ENCODE measurements at places on chromosomes 3 and 15. TPM values are rescaled to one million over a fixed set of nuclear protein-coding genes. Genes with fewer than 3 reads are reported as not detected.

DNA sequence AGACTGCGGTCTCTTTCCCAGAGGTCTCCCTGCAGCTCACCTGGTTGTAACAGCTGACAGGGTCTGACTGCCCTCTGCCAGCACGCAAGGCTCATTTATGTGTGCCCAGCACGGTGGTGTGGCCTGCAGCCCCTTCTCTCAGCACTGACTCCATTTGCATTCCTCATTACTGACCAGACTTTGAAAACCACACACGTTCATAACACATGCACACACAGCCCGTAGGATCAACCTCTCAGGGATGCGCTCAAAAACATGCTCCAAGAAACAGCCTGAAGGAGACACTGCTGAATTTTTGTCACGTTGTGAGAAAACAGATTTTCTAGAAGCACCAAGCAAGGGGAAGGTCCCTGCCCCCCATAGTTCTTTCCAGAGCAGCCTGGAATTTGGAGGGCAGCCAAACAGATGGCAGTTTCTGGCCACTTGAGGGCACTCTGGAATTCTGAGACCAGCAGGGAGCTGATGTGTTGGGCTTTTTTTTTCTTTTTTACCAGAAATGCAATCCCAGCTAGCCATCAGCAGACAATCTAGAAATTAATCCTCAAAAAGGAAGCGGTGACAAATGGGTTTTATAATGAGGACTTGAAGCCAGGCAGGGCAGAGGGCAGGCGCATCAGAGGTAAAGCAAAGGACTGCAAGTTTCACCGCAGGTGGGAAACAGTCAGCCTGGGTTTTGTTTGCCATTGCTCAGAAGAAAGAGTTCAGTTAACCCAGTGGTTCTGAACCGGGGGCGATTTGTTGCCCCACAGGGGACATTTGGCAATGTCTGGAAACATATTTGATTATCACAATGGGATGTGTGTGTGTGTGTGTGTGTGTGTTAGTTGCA, 170.5 kb upstream of the PROK2 start:
- no peak overlapping the region for H3K4me3 ChIP-seq
- no peaks in the 10 kb centered on the region for H3K36me3 ChIP-seq
- no peak overlapping the region for H3K27ac ChIP-seq

DNA sequence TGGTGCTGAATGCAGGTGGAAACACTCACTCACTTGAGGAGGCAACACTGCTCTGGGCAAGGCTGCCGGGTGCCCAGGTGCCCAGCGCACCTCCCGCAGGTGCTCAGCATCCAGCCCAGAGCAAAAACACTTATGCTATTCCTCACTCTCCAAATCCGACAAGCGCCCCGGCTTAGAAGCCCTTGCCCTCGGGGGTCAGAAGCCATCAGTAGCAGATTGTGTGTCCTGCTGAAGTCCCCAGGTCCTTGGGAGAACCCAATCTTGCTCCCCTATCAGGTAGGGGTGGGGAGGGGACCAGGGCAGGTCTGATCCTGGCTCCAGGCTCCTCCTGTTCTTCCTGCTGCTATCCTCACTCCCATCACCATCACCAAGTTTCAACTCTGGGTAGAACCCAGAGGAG, 46.7 kb downstream of the TLE3 start:
- peaks cover 64% of the 10 kb centered on the region for H3K36me3 ChIP-seq
- no peak overlapping the region for H3K27ac ChIP-seq
- H3K4me1 ChIP-seq, result peaks cover 2% of the 10 kb centered on the region
- no peak overlapping the region for H3K4me3 ChIP-seq

LMAN1L gene
- not detected for total RNA-seq

DNA sequence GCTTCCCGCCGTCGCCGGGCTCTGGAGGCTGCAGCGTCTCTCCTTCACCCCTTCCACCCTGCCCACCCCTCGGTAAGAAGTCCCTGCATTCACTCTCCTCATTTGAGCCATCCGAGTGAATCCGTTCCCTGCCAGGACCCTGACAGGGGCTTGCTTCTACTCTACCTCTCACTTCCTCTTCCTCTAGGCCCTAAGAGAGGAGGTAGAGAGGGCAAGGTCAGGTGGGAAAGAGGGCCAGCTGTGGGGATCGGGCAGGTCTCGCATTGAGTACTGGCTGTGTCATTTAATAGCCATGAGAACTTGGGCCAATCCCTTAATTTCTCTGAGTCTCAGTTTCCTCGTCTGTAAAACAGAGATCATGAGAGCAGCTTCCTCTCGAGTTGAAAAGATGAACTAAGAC, 283.6 kb downstream of the UACA start:
- DNase-seq, result no peak
- H3K36me3 ChIP-seq, result no peaks in the 10 kb centered on the region
- peaks cover 19% of the 10 kb centered on the region for H3K27me3 ChIP-seq
- H3K27ac ChIP-seq, result no peak overlapping the region
- H3K4me1 ChIP-seq, result peaks cover 8% of the 10 kb centered on the region

DNA sequence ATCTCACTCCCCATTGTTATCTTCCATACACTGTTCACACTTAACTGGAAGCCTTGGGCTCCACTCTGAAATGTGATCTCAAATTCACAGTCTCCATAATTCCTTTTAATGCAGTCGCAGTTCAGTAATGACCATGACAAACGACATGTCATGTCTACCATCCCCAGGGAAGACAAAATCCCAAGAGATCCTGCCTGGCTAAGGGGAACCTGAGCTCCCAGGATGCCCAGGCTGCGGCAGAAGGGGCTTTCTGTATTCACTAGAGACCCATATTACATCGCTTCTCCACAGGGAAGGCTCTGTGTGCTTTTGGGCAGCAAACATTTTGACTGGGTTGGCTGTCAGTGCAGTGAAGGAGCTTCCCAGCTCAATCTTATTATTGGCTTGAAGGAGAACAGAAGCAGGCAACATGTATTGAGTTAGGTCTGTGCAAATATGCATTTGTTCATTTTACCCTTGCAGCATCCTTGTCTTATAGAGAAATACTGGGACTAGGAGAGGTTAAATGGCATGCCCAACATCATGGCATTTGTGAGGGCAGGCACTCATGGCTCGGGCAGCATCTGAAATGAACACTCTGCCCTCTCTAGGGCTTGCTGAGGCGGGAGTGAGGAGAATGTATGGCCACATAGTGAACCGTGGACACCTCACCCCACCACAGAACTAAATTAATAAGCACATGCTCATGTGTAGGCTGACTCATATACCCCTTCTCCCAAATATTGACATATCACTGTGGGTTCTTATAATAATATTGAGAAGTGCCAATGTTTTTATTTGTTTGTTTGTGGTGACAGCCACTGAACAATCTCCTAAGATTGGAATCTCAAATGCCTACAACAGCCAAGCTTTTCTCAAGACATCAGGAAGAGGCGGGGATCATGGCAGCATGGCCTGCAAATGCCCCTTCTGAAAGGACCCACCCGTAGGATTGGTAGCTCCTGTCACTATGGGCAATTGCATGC, 141.6 kb upstream of the FOXB1 start:
- no peaks in the 10 kb centered on the region for H3K4me1 ChIP-seq
- no peak overlapping the region for H3K4me3 ChIP-seq
- H3K27me3 ChIP-seq, result no peaks in the 10 kb centered on the region
- DNase-seq, result no peak

GRCh38 chr3:135965506-135966270, at the start of gene PPP2R3A:
Gene PPP2R3A, plus strand, starts transcription at chr3:135965728. Its CDS starts 35,771 bp downstream, at chr3:136001499.
- H3K4me3 ChIP-seq, result peak within 1 kb of the TSS; percentile 88
- H3K27ac ChIP-seq, result peak within 1 kb of the TSS; percentile 88
- no peaks in the 10 kb centered on the region for H3K27me3 ChIP-seq
- no peaks in the 10 kb centered on the region for H3K36me3 ChIP-seq
- peak; percentile 80 for DNase-seq
- H3K4me1 ChIP-seq, result peaks cover 6% of the 10 kb centered on the region

DNA sequence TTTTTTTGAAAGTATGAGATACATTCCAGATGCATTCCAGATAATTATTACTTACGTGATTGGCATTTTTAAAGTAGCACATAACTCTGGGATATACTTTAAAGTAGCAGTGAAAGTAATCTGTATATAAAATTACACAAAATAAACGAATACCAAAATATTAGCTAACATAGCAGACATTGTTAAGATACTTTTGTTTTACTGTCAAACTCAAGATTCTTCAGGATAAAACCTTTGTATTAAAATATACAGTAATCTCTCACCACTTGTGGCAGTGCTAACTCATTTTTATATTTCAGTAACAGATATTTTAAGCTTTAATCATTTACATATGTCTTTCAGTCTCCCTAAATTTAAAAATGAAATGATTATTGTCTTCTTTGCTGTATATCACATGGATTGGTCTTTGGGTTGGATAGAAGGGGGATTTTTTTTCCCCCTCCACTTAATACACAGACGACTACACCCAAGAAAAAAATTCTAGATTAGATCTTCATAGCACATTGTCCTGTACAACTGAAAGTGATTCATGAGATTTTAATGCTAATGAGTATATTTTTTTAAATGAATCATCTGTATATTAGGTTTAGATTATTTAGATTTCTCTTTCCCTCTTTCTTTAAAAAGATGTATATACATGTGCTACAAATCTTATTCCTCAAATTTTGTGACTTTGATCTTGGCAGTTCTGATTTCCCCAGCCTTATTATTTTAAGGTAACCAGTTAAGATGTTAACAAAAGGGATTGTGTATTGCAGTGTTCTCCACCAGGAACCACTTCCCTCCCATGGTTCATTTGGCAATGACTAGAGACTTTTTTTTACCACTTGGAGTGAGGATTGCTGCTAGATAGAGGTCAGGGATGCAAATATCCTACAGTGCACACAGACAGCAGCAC, 24.5 kb upstream of the EBLN2 start:
- H3K27me3 ChIP-seq, result no peaks in the 10 kb centered on the region
- no peaks in the 10 kb centered on the region for H3K36me3 ChIP-seq
- H3K4me1 ChIP-seq, result peaks cover 12% of the 10 kb centered on the region
- H3K4me3 ChIP-seq, result no peak overlapping the region
- peak; percentile 41 for DNase-seq

DNA sequence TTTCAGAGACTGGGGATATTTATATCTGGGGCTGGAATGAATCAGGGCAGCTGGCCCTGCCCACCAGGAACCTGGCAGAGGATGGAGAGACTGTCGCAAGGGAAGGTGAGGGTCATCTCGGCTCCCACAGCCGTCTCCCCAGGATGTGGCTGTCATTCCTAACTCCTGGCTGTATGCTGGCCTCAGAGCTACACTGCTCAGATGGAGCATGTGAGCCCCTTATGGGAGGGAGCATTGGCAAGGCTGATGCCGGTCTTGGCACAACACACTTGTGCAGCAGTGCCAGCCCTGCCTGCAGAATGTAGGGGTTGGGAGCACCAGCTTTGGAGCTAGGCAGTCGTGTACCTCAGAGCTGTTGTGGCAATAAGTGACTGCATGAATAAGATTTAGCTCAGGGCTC, 5.2 kb downstream of the RCCD1 start:
- no peak overlapping the region for H3K27ac ChIP-seq
- DNase-seq, result peak; percentile 18
- no peaks in the 10 kb centered on the region for H3K27me3 ChIP-seq

AADAC gene
- not detected for total RNA-seq

Data from IMR-90 (cell line).